ENCODE measurements at places on chromosomes 3 and 15. TPM values are rescaled to one million over a fixed set of nuclear protein-coding genes. Genes with fewer than 3 reads are reported as not detected.

VWA5B2 gene
- not detected for total RNA-seq

IQCH gene
- total RNA-seq = 1.2 TPM

SCN10A gene
- not detected for total RNA-seq

ITGA11 gene
- total RNA-seq = 0.57 TPM

GALK2 gene
- total RNA-seq = 30.6 TPM

DRD3 gene
- total RNA-seq = 0.30 TPM

PSTPIP1 gene
- total RNA-seq = 241 TPM

TIMP4 gene
- total RNA-seq = not detected

C3orf18 gene
- 58.4 TPM for total RNA-seq

EOGT gene
- 15.3 TPM for total RNA-seq

- peak overlapping the region; percentile 73 for H3K27ac ChIP-seq
- peaks cover 33% of the 10 kb centered on the region for H3K4me1 ChIP-seq
- no peak for DNase-seq
- peaks cover 22% of the 10 kb centered on the region for H3K36me3 ChIP-seq
Measured at GRCh38 chr3:60080648-60081047, 1030.8 kb upstream of the CFAP20DC start.

DNA sequence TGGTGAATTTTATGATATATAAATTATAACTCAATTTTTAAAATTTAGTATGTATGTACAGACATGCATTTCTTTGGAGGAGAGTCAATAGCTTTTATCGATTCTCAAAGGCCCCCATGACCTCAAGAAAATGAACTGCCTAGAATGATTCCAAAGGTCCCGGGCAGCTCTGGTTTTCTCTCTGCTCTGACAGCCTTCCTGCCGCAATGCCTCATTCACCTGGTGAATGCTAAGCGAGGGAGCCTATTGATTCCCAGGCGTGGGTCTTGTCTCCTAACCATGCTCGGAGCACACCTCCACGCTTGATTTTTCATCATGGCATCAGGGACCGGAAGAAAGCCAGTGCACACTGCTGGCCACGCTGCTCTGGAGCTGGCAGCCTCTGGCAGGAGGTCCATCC is 79.6 kb upstream of the HERC1 start:
- no peaks in the 10 kb centered on the region for H3K36me3 ChIP-seq
- H3K27ac ChIP-seq = no peak overlapping the region
- H3K4me1 ChIP-seq = peaks cover 6% of the 10 kb centered on the region
- no peak for DNase-seq

DNA sequence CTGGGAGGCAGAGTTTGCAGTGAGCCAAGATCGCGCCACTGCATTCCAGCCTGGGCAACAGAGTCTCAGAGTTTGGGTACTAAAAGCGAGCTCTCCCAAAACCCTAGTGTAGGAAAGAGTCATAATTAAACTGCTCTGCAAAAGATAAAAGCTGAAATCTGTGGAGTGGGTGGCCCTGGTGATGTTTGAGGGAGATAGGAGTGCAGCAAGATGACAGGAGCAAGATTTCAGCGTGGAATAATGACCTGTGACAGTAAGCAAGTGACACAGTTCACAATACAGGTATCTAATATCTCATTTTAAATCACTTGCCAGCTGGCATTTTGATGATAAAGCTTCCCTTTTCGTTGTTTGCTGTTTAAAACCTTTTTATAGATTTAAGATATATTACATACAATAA is 79.3 kb downstream of the MDFIC2 start:
- H3K4me1 ChIP-seq = no peaks in the 10 kb centered on the region
- no peaks in the 10 kb centered on the region for H3K36me3 ChIP-seq
- DNase-seq = no peak
- H3K27ac ChIP-seq = no peak overlapping the region
- no peak overlapping the region for H3K4me3 ChIP-seq

DNA sequence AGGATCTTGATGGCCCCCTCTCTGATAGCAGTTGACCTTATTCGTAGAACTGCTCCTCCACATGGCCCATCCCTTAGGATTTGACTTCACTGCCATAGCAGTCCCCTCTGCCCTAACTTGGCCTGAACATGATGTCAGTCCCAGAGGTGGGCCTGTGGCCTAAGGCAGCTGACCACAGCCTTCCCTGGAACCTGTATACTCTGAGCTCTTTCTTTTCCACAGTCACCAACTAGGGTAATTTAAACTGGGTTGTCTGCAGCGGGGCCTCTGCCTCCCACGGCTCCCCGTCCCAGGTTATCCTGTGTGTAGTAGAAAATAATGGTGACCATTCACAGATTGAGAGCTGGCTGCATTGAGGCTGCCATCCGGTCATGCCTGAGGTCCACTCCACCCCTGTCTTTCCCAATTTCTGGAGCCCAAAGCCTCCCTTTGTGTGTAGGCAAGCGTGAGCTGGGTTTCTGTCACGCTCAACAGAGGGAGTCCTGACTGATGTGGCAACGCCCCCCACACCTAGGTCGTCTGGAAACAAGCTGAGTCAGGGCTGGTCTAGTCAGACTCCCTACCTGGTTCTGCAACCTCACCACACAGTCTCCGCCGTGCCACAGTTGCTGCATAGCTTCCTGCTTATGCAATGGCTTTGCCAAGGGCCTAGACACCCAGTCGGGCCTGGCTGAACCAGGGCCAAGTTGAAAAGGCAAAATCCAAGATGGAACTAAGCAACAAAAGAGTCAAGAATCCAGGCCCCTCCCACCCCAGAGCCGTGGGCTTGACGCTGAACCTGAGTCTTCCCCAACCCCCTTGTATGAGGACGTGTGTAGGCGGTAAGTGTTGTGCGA is 284.5 kb downstream of the XXYLT1 start:
- no peak for DNase-seq
- H3K4me1 ChIP-seq = no peaks in the 10 kb centered on the region

- H3K36me3 ChIP-seq = no peaks in the 10 kb centered on the region
- no peaks in the 10 kb centered on the region for H3K4me1 ChIP-seq
- DNase-seq = no peak
- peaks cover 5% of the 10 kb centered on the region for H3K27me3 ChIP-seq
Measured at GRCh38 chr3:140545756-140546155, 132.1 kb upstream of the TRIM42 start.

DNA sequence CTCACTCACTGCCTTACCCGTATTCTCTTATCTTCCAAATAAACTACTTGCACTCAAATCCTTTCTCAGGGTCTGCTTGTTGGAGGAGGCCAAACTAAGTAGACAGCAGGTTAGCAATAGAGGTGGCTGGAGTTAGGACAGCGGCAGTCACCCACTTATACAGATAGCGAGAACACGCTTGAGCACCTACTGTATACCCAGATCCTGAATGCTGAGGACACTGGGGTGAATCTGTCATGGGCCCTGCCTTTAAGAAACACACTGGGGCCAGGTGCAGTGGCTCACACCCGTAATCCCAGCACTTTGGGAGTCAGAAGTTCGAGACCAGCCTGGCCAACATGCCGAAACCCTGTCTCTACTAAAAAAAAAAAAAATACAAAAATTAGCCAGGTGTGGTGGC is 38.0 kb upstream of the TSEN2 start:
- peaks cover 10% of the 10 kb centered on the region for H3K27me3 ChIP-seq
- no peak overlapping the region for H3K4me3 ChIP-seq
- H3K4me1 ChIP-seq = no peaks in the 10 kb centered on the region
- no peak overlapping the region for H3K27ac ChIP-seq
- DNase-seq = no peak

DNA sequence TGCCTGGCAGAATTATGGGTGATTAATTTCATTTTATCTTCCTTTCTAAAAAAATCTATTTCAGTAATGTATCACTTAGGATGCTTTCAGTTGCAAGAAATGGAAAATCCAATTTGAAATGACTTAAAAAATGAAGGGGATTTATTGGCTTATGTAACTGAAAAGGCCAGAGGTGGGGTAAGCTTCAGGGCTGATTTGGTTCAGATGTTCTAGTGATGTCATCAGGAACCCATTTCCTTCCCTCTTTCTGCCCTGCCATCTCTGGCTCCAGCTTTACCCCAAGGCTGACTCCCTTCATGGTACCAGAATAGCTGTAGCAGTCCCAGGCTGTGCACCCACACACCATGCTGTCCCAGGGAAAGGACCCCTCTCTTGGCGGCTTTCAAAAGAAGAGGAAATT is 18.5 kb upstream of the REC114 start:
- no peak overlapping the region for H3K4me3 ChIP-seq
- H3K27ac ChIP-seq = no peak overlapping the region
- peaks cover 19% of the 10 kb centered on the region for H3K27me3 ChIP-seq
- H3K4me1 ChIP-seq = no peaks in the 10 kb centered on the region
- DNase-seq = no peak
- H3K36me3 ChIP-seq = no peaks in the 10 kb centered on the region

GRCh38 chr3:45208586-45208985 is 17.5 kb downstream of the TMEM158 start:
- no peaks in the 10 kb centered on the region for H3K36me3 ChIP-seq
- H3K27me3 ChIP-seq = peaks cover 28% of the 10 kb centered on the region
- peaks cover 10% of the 10 kb centered on the region for H3K4me1 ChIP-seq
- no peak overlapping the region for H3K4me3 ChIP-seq
- peak overlapping the region; percentile 60 for H3K27ac ChIP-seq

GRCh38 chr3:60366486-60366885 is 884.8 kb downstream of the FHIT start:
- H3K27ac ChIP-seq = no peak overlapping the region
- H3K4me3 ChIP-seq = no peak overlapping the region
- peaks cover 6% of the 10 kb centered on the region for H3K4me1 ChIP-seq

- H3K27me3 ChIP-seq = no peaks in the 10 kb centered on the region
Measured at GRCh38 chr3:13689373-13690260, 140.7 kb downstream of the FBLN2 start.

DNA sequence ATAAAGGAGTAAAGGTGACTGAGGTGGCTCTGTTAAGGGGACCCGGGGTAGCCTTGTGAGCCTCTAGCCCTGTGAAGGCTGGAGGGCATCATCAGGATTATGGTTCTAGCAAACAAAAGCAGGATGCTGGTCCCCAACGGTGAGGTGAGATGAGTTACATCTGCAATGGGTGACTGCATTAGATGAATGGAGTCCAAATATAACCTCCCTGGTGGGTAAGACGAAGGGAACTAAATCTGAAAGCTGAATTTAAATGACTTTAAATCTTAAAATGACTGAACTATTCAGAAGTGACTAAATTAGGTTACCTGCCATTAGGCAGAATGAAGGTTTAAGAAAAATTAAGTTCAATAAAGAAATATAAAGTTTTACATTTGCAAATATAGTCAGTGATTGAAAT is 4.6 kb upstream of the HLTF start:
- no peaks in the 10 kb centered on the region for H3K36me3 ChIP-seq
- peaks cover 5% of the 10 kb centered on the region for H3K4me1 ChIP-seq
- H3K27ac ChIP-seq = no peak overlapping the region
- no peak overlapping the region for H3K4me3 ChIP-seq

- no peak overlapping the region for H3K4me3 ChIP-seq
- no peaks in the 10 kb centered on the region for H3K27me3 ChIP-seq
- DNase-seq = no peak
Measured at GRCh38 chr3:32699429-32699828, 14.4 kb downstream of the CNOT10 start.

DNA sequence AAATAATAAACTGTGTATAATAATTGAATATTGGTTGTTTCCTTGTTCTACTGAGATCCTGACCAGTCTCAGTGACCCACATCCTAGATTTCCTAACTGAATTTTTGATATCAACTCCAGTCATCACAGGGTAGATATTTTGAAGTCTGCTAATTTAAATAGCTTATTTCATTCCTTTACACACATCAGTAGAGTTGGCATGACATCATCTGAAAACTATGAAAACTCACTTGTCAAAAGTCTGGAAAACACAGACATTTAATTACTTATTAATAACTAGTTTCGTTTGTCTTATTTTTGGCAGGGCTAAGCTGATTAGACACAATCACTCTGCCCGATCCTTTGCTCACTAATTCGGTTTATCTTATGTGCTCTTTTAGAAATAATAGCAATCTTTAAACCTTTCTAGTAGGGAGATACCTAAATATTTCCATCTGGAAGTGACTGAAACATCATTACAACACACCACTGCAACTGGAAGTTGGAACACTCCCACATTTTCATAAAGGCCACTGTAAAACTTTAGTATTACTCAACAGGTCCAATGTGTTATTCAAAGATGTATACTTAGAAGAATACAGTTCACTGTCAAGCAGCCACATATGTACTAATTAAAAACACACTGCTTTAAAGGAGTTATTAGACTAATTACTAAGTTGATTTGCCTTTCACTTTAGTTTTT is 198.4 kb upstream of the ZNF717 start:
- no peak overlapping the region for H3K4me3 ChIP-seq
- no peak for DNase-seq
- H3K4me1 ChIP-seq = no peaks in the 10 kb centered on the region
- H3K36me3 ChIP-seq = no peaks in the 10 kb centered on the region
- no peaks in the 10 kb centered on the region for H3K27me3 ChIP-seq

GRCh38 chr3:194156095-194156494 is 20.1 kb downstream of the HES1 start:
- no peak overlapping the region for H3K27ac ChIP-seq
- no peaks in the 10 kb centered on the region for H3K4me1 ChIP-seq
- no peak overlapping the region for H3K4me3 ChIP-seq
- no peak for DNase-seq
- peaks cover 20% of the 10 kb centered on the region for H3K27me3 ChIP-seq

DNA sequence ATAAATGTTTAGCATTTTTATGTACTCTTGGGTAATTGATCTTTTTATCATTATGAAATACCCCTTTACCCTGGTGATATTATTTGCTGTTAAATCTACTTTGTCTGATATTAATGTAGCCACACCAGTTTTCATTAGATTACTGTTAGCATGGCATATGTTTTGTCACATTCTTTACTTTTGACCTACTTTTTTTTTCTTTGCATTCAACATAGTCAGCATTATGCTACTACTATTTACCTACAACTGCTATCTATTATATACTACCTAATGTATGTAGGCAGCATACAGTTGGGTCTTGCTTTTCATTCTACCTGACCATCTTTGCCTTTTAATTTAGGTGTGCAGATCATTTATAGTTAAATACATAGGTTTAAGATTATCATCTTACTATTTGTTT is 1429.6 kb upstream of the ALCAM start:
- DNase-seq = no peak
- H3K27ac ChIP-seq = no peak overlapping the region
- H3K4me3 ChIP-seq = no peak overlapping the region
- no peaks in the 10 kb centered on the region for H3K36me3 ChIP-seq

DNA sequence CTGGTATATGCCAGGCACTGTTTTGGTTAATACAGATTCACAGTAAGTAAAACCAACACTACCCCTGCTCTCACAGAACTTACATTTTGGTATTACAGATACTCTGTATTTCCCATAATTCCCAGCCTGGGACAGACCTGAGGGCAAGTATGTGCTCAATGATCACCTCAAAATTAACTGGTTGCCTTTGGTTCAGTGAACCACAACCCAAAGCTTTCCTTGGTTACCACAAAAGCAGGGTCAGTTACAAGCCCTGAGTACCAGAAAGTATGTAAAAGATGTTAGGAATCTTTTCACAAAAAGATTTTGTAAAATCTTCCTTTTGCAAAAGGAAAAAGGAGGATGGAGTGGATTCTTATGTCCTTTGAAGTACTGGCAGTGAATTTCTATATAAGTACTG is 72.2 kb upstream of the GUCA1C start:
- H3K27ac ChIP-seq = no peak overlapping the region
- no peak overlapping the region for H3K4me3 ChIP-seq
- peaks cover 7% of the 10 kb centered on the region for H3K27me3 ChIP-seq
- no peaks in the 10 kb centered on the region for H3K36me3 ChIP-seq

- H3K27me3 ChIP-seq = no peaks in the 10 kb centered on the region
- H3K4me3 ChIP-seq = no peak overlapping the region
- H3K4me1 ChIP-seq = peaks cover 22% of the 10 kb centered on the region
Measured at GRCh38 chr3:28322464-28322863, 26.1 kb upstream of the ZCWPW2 start.
